ENCODE measurements at places on chromosomes 4 and X.
A peak's percentile ranks its signal among the peaks of the same experiment; 100 is the strongest.

DNA sequence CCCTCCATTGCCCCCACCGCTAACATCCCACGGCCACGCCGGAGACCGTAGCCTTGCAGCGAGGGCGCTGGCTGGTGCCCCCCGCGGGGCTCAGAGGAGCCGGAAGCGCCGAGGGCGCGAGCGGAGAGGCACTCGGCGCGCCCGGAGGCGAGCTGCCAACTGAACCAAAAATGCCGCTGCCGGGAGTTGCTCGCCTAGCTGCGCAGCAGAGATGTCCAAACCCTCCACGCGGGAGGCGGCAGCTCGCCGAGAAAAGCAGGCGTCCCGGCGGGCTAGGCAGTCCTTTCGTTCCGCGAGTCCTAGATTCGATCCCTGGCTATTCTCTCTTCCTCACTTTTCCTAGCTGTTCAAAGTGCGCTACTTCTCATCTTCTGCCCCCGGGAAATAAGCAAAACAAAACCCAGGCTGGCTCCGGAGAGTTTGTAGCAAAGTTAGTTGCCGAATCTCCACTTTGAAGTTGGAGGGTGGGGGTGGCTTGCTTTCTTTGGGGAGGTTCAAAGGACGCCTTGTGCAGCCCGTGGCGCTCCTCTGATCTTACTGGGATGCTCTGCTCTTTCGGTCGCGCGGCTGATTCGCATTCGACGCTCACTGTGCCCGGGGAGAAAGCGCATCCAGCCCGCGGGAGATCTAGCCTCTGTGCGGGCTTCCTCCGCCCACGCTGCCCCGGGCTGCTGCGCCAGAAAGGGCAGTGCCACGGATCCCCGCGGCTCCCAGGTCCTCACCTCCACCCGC is 723 bp downstream of the NKX6-1 start:
- DNase-seq, result no peak

DNA sequence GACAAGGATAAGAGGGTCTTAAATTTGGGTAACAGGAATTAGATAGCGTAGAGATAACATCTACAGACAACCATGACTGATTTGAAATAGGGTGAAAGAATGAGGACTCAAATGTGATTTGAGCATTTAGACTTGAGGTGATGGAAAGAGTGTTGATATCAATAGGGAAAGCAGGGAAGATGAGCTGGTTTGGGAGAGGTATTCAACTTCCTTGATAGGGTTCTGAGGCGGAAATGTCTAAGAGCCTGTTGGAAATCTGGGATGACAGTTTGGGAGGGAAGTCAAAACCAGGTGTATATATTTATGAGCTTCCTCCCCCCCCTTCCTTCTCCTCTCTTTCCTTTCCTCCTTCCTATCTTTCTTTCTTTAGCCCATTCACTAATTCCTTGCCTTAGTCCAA is 36.5 kb downstream of the KLHL15 start:
- no peak for DNase-seq

- no peak for DNase-seq
These were observed 106.8 kb upstream of the MAGEA10 start for GRCh38 chrX:152245213-152245612.

DNA sequence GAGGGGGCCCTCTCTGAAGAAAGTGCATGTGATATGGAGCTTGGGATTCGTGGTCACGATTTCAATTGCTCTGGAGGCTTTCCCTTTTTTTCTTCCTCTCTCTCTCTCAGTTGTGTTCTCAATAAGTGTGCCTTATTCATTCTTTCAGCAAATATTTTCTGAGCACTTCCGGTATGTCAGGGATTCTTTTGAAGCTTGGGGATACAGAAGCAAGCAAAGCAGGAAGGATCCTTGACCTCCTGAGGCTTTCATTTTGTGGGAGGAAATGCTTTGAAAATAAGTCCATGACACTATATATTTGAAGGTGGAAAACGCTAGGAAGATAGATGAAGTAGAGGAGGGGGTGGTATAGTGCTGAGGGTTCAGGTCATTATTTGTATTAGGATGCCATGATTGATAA is 12.6 kb upstream of the GABRE start:
- DNase-seq, result no peak

- DNase-seq, result no peak
These were observed 51.9 kb upstream of the DHRSX start for GRCh38 chrX:2552621-2553201.

DNA sequence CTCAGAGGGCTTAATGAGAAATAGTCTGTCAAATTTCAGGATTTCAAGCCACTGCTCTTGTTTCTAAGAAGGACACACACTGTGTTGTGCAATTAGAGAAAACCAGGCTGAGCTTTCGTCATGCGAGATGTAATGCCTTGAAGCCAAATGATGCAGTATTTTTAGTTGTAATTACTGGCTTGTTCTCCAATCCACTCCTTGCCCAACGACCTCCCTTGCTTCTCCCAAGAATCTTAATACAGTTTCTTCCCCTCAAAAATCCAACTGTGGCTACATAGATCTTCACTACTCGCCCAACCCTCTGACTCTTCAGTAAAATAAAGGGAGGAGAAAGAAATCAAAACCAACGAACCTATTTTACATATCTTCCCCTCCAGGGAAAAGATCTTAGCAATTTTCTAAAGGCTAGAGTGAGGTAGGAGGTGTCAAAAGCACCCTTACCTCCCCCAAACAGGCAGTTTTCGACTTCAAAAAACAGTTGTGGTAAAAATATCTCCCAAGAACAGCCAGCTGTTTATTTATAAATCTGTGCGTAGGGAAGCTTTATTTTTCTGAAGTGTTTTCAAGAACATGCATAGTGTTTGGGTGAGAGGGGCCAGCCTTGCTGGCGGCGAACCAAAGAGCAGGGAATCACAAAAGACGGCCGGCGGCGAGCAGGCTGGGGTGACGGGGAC is 68.7 kb downstream of the MGST2 start:
- DNase-seq, result no peak

DNA sequence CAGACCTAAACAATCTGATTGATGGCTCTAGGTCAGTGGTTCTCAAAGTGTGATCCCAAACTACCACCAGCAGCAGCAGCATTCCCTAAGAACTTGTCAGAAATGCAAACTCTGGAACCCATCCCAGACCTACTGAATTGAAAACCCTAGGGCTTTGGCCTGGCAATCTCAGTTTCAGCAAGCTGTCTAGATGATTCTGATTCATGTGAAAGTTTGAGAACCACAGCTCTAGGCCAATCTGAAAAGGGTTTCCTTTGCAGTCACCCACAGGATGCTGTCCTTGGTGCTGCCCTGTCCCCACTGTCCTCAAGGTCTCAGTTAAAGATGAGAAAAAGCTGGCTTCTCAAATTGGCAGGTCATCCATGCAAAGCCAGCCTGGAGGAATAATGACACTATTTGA is 34.8 kb downstream of the SMPX start:
- no peak for DNase-seq

- peak; percentile 76 for DNase-seq
These were observed 22.7 kb upstream of the MSN start for GRCh38 chrX:65644621-65645289.

DNA sequence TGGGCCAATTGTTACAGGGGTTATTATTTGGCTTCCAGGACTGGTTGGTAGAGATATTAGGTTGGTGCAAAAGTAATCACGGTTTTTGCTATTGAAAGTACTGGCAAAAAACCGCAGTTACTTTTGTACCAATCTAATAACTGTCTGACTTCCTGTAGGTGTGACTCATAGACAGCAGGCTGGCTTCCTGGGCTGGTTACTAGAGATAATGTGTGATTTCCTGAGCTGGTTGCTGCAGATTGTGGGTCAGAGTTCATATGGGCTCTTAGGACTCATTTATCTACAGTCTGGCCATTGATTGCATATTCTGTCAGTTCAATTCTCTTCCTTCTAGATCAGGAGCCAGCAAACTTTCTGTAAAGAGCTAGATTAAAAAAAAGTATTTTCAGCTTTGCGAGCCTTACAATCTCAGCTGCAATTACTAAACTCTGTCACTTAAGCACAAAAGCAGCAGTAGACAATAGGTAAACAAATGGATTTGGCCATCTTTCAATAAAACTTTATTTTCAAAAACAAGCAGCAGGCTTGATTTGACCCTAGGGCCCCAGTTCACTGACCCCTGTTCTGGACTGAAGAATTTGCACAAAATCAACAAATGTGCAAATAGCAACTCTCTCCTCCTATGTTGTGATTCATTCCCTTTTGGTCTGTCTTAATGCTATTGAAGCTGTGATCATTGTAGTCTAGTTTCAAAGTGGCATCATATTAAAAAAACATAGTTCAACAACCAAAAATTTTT is 50.8 kb upstream of the BOD1L1 start:
- DNase-seq, result no peak

DNA sequence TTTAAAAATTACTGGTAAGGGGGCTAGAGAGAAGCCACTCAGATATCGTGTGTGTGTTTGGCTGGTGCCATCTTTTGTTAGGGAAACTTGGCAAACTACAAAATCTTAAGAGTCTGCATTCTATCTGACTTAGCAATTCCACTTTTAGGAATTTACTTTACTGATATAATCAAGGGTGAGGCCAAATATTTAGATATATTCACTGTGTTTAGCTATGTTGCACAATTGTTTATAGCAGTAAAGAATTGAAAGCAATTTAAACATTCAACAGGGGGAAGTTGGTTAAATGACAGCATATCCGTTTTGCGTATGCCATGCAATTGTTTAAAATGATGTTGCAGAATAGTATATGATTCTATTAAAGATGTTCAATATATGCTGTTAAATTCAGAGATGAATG is 6.4 kb upstream of the HERC3 start:
- no peak for DNase-seq

DNA sequence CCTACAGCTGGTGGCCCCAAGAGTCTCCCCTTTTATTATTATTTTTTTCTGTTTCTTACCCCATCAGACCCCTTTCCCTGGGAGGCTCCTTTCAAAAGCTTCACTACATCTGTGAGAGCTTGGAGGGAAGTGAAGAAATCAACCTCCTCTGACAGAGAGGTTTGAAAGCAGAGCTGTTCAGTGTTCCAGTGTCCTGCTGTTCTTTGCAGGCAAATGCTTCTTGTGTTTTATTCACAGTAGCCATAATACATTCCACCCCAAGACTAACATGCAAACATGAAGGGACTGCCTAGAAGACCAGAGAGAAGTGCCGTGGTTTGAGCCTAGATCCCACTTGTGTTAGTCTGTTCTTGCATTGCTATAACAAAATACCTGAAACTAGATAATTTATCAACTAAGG is 192.1 kb downstream of the PTTG2 start:
- DNase-seq, result no peak

DNA sequence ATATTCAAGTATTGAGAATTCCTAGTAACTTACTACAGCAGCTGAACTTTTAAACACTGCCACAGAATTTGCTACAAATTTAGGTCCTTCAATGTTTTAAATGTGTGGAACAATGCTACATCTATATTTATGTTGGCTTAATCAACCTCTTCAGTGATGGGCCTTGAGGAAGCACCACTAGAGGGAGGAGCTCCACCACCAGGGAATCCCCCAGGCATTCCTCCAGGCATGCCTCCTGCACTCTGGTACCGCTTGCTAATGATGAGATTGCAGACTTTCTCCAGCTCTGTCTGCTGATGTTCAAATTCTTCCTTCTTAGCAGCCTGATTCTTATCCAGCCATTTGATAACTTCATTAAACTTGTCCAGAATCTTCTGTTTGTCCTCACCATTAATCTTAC is 190.8 kb downstream of the HTR2C start:
- DNase-seq, result no peak

GRCh38 chr4:14309431-14309830 is 681.9 kb upstream of the BOD1L1 start:
- no peak for DNase-seq

- no peak for DNase-seq
These were observed 454.7 kb downstream of the IL15 start for GRCh38 chr4:142091085-142091513.

GRCh38 chr4:53923921-53924320 is 140.5 kb downstream of the CHIC2 start:
- no peak for DNase-seq

Measured in head of caudate nucleus (tissue), 42 donors.